ENCODE measurements at places on chromosomes 7 and 10. TPM values are rescaled to one million over a fixed set of nuclear protein-coding genes. Genes with fewer than 3 reads are reported as not detected.

DNA sequence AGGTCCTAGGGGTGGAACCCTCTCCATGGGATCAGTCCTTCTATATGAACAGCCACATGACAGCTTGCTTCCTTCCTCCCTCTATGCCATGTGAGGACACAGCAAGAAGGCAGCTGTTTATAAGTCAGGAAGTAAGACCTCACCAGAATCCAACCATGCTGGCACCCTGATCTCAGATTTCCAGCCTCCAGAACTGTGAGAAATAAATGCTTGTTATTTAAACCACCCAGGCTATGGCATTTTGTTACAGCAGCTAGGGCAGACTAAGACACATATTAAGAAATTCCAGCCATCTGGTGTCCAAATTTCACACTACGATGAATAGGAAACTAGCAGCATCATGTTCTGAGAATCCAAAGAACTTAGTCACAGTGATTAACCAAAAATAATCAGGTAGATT is 140.1 kb downstream of the ZFAND4 start:
- no peak for DNase-seq

- DNase-seq: no peak
Measured at GRCh38 chr7:38425509-38425908, 152.1 kb upstream of the TARP start.

Gene TDRD1
- 0.07 TPM for total RNA-seq

Gene CYP3A5
- total RNA-seq: not detected

DNA sequence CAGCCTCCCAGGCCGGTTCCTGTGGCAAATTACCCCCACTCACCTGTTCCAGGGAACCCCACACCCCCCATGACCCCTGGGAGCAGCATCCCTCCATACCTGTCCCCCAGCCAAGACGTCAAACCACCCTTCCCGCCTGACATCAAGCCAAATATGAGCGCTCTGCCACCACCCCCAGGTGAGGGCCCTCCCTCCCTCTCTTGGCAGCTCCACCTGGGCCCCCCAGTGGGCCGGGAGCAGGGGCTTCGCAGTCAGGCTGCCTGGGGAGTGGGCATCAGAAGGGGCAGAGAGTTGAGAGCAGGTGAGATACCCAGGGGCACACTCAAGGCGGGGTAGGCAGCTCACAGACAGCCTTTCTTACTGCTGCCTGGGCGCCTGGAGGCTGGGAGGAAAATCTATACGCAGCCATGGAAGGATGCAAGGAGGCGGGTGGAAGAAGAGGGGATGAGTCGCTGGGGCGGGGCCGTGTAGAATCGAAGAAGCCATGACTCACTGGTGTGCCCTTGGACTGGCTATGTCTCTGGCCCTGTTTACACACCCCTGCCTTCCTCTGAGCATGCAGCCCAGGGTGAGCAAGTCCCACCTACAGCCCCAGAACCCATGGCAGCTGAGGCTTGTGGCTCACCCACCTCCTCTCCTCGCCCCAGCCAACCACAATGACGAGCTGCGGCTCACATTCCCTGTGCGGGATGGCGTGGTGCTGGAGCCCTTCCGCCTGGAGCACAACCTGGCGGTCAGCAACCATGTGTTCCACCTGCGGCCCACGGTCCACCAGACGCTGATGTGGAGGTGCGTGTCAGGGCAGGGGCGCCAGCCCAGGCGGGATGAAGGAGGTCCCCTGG is 48.6 kb upstream of the PPIF start:
- peak; percentile 48 for DNase-seq

GRCh38 chr10:57362811-57363210 is 904.9 kb downstream of the IPMK start:
- no peak for DNase-seq

Gene NUTM2A
- total RNA-seq: 0.19 TPM

- DNase-seq: no peak
Measured at GRCh38 chr10:31549896-31550295, 230.9 kb downstream of the ZEB1 start.

Gene HGF
- total RNA-seq: not detected

Gene CRYGN
- total RNA-seq: 0.53 TPM

GRCh38 chr7:79149831-79150230 is 303.6 kb downstream of the MAGI2 start:
- DNase-seq: no peak

DNA sequence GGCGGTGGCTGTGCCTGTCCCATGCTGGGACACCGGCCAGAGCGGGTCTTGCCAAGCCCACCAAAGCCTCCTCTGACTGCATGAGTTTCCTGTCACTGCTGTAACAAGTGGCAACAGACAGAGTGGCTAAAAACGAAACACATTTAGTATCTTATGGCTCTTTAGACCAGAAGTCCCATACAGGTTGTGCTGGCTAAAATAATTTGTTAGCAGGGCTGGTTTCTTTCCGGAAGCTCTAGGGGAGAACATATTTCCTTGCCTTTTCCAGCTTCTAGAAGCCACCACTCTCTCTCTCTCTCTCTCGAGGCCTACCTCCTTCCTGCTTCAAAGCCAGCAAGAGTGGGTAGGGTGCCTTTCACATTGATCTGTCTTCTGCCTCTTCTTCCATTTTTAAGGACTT is 171.6 kb upstream of the PLPP4 start:
- no peak for DNase-seq
